Naive thymus-derived CD8-positive, alpha-beta T cell (primary cell): ENCODE measurements at places on chromosomes 11 and 22. TPM values are rescaled to one million over a fixed set of nuclear protein-coding genes. Genes with fewer than 3 reads are reported as not detected.
A peak's percentile ranks its signal among the peaks of the same experiment; 100 is the strongest.

XKR3 gene
- not detected for polyA plus RNA-seq

KDM2A gene
- polyA plus RNA-seq = 12.9 TPM

MYO7A gene
- polyA plus RNA-seq = not detected

FAM181B gene
- not detected for polyA plus RNA-seq

RTN4RL2 gene
- polyA plus RNA-seq = 0.21 TPM

OR52I2 gene
- not detected for polyA plus RNA-seq

GRCh38 chr11:73376160-73376802 lies at the start of gene RELT:
Gene RELT (plus strand): TSS chr11:73376399. CDS start chr11:73389137, 12,738 bp downstream.
- peak; percentile 98 for DNase-seq

DNA sequence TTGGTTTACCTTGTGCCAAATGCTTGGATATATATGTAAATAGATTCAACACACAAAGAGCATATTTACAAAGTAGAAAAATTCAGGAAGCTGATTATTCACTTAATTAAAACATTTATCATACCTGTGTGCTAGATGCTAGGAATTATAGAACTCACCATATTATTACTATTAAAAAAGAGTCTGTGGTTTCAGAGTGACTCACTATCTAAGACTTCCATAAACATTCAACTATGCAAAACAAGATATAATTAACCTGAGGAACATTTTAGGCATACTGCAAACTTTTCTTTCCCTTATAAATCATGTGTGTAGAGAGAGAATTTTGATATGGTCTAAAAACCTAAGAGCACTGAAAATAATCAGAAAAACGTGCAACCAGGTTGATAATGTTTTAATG lies 27.3 kb downstream of the CTSC start:
- DNase-seq = no peak

DNA sequence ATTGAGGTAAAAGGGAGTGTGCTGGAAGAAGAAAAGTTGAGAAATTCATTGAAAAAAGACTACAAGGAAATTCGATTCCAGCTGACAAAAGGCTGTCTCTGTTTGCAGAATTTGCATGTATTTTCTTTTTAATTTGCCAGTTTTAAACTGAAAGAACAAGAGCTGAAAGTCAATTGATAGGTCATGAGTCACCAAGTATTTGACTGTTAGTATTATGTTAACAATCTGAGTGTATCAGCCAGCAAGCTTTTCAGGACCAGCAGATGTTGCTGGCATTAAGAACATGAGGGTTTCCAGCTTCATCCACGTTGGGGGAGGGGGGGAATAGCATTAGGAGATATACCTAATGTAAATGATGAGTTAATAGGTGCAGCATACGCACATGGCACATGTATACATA lies 726.7 kb downstream of the METTL15 start:
- no peak for DNase-seq

DNA sequence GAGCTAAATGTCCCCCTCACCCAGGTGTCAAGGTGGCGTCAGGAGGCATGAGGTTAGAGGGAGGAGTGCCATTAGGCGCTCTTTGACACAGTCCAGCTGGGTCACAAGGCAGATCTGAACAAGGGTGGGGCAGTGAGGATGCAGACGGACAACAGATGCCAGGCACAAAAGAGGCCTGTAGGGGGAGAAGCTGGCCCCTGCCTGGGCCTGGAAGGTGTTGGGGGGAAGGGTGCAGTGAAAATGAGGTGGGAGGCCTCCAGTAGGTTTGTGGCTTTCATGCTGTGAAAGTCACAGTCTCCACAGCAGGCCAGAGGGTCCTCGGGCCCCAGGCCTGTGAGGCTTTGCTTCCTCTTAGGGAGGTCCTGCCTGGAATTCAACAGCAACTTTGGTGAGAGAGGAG lies 85.0 kb upstream of the PLET1 start:
- no peak for DNase-seq

DNA sequence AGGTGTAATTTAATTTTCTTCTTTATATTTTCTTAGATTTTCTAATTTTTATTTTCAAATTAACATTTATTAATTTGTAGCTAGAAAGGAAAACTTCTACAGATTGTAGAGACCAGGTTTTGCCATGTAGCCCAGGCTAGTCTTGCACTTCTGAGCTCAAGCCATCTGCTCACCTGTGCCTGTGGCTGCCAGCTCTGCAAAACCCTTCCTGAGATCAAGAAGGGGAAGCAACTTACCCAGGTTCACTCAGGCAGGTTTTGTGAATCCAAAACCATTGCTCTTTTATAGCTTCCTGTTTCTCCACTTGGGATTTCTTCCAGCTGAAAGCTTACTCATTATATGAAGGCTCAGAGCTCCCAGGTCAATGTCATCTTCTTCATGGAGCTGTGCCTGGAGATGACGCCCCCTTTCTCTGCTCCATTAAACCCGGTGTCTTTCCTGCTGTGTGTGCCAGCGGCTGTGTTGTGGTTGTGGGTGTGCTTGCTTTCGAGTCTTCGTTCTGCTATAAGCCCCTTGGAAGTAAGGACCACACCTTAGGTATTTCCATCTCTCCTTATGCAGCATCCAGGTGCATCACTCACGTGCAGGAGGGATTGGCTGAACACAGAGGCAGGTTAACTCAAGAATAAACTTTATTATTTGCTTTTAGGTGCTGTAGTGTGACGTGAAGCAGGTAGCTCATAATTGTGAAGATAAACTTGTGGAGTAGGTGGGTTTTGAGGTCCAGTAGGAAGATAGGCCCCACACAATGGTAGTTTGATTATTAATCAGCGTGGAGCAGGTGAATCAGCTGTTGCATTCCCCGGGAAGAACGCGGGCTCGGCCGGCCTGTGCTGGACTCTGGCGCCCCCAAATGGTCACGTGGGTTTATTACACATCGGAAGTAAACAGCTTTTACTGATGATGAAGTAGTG lies 42.2 kb upstream of the INCENP start:
- peak; percentile 80 for DNase-seq

GRCh38 chr11:110857892-110858546 lies 145.8 kb upstream of the ARHGAP20 start:
- no peak for DNase-seq

- no peak for DNase-seq
These were observed 17.8 kb downstream of the CHORDC1 start for GRCh38 chr11:90204832-90205646.

GRCh38 chr11:94525546-94526324 lies 13.5 kb downstream of the C11orf97 start:
- no peak for DNase-seq

DNA sequence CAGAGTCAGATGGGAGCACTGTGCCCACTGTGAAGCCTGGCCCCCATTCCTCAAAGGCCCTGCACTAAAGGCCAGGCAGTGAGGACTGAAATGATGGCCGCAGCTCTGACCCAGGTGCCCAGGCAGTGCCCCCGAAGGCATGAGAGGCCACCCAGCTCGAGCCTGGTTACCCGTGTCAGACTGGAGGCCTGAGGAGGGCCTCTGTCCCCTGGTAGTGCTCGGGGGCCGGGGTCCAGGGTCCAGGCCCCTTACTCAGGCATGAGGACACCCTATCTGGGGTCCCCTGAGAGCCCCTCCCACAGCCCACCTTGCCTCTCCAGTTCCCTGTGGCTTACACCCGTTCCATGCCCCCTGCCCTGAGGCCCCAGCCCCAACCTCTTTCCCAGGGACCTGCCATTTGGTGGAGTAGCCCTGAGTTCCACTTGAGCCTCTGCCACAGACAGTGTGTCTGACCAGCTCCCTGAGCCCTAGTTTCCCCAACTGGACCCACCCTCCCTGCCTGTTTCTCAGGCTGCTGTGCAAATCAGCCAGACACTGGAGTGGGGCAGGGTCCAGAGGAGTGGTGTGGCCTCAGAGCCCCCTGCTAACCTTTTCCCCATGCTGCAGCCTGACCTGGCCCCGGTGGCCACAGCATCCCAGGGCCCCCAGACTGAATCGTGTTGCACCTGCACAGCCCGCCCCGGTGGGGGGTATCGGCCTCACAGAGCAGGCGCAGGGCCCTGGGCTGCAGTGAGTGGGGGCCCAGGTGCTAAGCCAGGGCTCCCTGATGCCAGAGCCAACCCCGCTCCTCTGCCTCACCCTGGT lies 10.8 kb upstream of the ANKRD13D start:
- no peak for DNase-seq

DNA sequence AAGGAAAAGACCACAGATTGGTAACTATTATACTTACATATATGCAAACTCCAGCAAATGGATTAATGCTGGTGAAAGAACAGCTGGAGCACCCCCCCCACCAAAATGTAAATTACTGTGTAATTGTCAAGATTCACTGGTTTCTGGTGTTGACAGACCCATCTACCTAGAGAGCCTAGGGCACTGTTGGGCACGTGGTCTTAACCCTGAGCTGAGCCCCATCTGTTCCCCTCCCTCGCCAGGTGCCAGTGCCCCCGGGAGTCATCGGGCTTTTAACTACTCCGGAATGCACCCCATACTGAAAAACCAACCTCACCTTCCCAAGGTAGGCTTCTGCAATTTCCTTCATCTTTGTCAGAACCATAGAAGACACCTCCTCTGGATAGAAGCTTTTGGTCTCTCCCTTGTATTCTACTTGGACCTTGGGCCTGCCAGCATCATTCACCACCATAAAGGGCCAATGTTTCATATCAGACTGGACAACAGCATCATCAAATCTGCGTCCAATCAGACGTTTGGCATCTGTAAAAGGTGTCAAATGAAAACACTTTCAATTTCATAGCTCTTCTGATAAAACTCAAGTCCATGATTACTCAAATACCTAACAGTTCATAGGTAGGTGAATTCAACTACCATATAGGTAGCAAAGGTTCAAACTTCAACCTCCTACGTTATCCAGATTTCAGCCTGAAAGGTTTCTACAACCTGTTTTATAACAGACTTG lies 1.5 kb downstream of the HSPA8 start:
- no peak for DNase-seq
